ENCODE measurements at places on chromosomes 12 and 14.

- DNase-seq: no peak
These were observed 682 bp downstream of the FLRT2 start for GRCh38 chr14:85530626-85531025.

GRCh38 chr12:99036566-99036965 is 391.5 kb downstream of the APAF1 start:
- no peak for DNase-seq

DNA sequence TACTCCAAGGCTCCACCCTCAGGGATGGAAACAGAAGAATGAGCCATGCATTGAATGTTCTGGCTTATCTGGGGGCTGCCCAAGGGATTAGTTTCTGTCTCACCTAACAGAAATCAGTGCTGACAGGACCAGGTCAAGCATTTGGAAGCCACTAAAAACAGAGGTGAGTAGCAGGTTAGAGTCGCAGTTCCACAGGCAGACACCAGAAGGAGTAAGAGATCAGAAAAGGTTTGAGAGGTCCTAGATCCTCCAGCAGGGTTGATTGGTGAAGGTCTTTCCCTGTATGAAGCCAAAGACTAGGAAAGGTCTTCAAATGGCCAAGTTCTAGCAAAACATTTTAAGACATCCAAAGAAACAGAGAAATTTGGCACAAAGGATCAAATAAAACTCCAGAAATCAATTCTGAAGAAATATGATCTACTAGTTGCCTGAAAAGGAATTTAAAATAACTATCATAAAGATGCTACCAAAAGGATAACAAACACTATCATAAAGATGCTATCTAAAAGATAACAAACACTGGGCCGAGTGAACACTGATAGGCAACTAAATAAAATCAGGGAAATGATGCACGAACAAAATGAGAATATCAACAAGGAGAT is 19.5 kb upstream of the TTC9 start:
- no peak for DNase-seq

DNA sequence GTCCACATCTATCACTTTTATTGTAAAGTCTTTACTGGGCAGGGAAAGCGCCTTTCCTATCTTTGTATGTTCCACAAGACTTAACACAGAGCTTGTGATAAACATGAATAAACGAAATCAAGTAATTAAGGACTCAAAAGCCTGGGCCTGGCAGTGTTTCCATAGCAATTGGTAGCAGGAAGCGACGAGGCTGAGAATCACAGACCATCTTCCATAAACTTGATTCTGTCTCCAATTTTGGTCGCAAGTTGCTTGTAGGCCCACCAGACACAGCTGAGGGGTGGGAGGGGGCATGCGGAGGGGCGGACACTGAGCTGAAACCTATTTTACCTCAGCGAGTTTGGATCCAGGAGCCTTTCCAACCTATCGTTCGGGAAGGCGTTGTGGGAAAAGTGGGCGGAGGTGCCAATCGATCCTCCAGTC is 302 bp downstream of the CCDC38 start:
- no peak for DNase-seq

- DNase-seq: no peak
These were observed 796.4 kb downstream of the MED13L start for GRCh38 chr12:115481141-115481540.

GRCh38 chr12:27969624-27970400 is 2.7 kb downstream of the PTHLH start:
- no peak for DNase-seq
